ENCODE measurements at places on chromosomes 5 and 9.

- DNase-seq = no peak
Observed at GRCh38 chr5:95738072-95738471, 6.9 kb downstream of the RHOBTB3 start.

DNA sequence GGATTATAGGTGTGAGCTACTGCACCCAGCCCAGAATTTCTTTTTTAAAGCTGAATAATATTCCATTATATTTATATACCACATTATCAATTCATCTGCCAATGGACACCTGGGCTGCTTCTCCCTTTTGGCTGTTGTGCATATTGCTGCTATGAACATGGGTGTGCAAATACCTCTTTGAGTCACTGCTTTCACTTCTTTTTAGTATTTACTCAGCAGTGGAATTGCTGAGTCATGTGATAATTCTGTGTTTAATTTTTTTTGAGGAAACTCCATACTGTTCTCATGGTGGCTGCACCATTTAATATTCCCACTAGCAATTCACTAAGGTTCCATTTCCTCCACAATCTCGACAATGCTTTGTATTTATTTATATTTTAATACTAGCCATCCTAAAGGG, 36.1 kb upstream of the KIF4B start:
- peak; percentile 7 for DNase-seq

- no peak for DNase-seq
Observed at GRCh38 chr5:137442660-137443059, 56.5 kb downstream of the SPOCK1 start.

- DNase-seq = peak; percentile 22
Observed at GRCh38 chr5:21810737-21811316, 1042.3 kb downstream of the CDH12 start.

DNA sequence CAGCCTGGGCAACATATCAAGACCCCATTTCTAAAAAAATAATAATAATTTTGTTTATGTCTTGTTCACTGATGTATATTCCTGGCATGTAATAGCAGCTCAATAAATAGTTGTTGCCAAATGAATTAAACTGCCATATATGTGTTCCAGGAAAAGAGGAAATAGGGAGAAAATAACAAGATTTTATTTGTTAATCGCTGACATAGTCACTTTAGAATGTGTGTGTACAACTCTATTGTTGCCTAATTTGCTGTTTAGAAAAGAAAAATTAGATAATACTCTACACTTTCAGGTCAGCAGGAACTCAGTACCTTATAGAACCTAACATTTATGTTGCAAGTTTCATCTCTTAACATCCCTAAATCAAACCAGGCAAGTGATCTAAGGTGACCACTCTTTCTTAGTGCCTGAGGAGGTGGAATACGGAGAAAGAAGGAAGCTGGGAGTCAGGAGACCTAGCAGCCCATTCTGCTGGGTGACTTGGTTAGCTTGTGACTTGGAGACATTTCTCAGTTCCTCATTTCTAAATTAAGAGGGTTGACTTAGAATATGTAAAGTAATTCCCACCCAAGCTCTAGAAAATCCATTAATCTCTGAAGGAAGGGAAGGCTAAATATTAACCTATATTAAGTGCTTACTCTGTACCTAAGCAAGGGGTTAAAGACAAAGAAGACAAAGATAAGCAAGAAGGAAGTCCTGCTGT, 110.3 kb upstream of the IQGAP2 start:
- DNase-seq = no peak

- no peak for DNase-seq
Observed at GRCh38 chr5:139763930-139764791, 31.4 kb upstream of the PSD2 start.

DNA sequence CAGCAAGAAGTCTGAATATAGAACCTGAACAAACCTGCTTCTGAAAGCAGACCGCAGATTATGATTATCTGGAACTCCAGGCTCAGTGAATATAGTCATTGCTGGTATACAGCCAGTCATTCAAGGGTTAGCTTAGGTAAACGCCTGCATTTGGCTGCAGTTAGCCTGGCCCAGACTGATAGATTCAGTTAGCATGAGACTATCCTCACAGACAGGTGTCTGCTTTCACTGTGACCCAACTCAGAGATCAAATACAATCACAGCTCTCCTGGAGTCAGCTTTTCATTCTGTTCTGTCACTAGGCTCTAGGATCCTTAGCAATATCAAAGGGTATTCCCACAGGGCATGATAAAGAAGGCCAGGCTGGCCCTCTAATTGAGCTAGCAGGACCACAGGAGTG, 138.6 kb upstream of the PLCXD3 start:
- DNase-seq = no peak

- peak; percentile 31 for DNase-seq
Observed at GRCh38 chr9:16139774-16140173, 586.9 kb downstream of the CCDC171 start.

DNA sequence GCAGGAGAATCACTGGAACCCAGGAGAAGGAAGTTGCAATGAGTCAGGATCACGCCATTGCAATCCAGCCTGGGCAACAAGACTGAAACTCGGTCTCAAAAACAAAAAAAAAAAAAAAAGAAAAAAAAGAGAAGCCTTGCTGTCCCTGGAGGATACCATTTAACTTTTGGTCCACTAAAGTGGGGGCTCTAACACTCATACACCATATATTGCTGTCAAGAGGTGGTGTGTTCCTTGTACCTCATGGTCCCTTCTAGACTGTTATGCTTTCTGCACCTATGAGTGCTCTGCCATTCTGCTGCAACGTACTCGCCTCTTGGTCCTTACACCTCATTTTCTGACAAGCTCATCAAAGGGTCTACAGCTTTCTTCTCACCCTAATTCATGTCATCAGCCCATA, 52.2 kb upstream of the ISOC1 start:
- no peak for DNase-seq

GRCh38 chr5:169416583-169417196, 115.8 kb upstream of the SLIT3 start:
- DNase-seq = peak; percentile 92
